ENCODE measurements at places on chromosomes 12 and 14.

DNA sequence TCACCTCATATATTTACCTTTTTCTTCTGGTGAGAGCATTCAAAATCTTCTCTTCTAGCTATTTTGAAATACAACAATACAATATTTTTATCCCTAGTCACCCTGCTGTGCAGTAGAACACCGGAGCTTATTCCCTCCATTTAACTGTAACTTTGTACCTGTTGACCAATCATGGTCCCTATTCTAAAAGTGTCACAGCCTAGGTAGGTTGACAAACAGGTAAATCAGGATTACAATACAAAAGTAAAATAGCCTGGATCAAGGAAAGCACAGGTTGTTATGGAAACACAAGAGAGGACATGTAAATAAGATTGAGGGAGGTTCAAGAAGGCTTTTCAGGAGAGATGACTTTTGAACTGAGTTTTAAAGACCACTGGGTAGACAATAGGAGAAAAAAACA lies 670.9 kb downstream of the DIO2 start:
- no peak overlapping the region for H3K27ac ChIP-seq
- H3K4me1 ChIP-seq, result no peaks in the 10 kb centered on the region
- no peak for DNase-seq
- H3K36me3 ChIP-seq, result no peaks in the 10 kb centered on the region
- H3K4me3 ChIP-seq, result no peak overlapping the region

- H3K4me3 ChIP-seq, result no peak overlapping the region
- H3K27ac ChIP-seq, result no peak overlapping the region
- DNase-seq, result no peak
These were observed 1172.3 kb downstream of the LRFN5 start for GRCh38 chr14:42778984-42779383.

GRCh38 chr12:16670456-16671050 lies 64.6 kb upstream of the LMO3 start:
- H3K4me1 ChIP-seq, result no peaks in the 10 kb centered on the region
- no peaks in the 10 kb centered on the region for H3K36me3 ChIP-seq
- no peak overlapping the region for H3K27ac ChIP-seq
- no peak for DNase-seq
- H3K27me3 ChIP-seq, result no peaks in the 10 kb centered on the region

DNA sequence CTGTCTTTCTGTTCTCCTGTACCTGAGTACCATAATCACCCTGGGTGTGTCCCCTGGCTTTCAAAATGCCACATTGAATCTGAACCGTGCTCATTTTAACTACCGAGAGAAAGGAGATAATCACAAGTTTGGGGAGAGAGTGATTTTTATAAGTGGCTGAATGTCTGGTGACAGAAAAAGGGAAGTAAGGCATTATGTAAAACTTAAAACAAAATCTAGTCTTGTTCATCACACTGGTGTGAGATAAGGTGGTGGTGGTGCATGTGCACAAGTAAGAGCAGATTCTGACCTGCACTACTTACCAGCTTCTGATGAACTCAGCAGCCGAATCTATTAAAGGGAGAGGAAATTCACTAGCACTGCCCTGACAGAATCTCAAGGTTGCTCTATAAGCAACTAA lies 56.3 kb downstream of the SPPL3 start:
- peaks cover 67% of the 10 kb centered on the region for H3K4me1 ChIP-seq
- H3K36me3 ChIP-seq, result no peaks in the 10 kb centered on the region
- no peaks in the 10 kb centered on the region for H3K27me3 ChIP-seq
- no peak for DNase-seq

DNA sequence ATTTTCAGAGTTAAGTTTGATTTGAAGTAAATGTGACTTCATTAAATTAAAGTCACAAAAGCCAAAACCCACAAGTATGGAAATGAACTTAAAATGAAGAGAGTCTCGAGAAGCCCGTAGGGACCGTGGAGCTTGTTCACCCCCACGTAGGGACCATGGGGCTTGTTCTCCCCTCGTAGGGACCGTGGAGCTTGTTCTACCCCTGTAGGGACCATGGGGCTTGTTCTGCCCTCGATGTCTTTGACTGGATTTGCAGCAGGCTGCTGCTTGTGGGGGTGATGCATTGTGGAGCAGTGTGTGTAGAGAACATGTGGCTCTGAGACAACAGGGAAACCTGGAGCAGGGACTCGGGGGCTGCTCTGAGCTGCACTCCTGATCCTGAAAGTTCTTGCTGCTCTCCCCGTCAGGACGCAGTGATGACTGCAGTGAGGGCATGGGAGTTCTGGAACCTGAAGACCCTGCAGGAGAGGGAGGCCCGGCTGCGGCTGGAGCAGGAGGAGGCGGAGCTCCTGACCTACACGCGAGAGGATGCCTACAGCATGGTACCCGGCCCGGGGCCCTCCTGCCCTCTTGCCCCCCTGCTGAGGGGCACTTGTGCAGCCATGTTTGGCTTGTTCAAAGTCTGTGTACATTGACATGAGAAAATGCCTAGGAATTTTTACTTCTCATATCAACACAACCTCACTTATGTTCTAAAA lies 94.2 kb downstream of the EP400 start:
- H3K4me3 ChIP-seq, result no peak overlapping the region
- H3K27ac ChIP-seq, result no peak overlapping the region
- no peaks in the 10 kb centered on the region for H3K4me1 ChIP-seq
- H3K27me3 ChIP-seq, result no peaks in the 10 kb centered on the region
- peak; percentile 41 for DNase-seq

- no peak overlapping the region for H3K4me3 ChIP-seq
- H3K27me3 ChIP-seq, result no peaks in the 10 kb centered on the region
- no peak for DNase-seq
- H3K4me1 ChIP-seq, result no peaks in the 10 kb centered on the region
- peak overlapping the region; percentile 63 for H3K27ac ChIP-seq
- no peaks in the 10 kb centered on the region for H3K36me3 ChIP-seq
These were observed 91.6 kb upstream of the ATF7IP start for GRCh38 chr12:14273913-14274311.

GRCh38 chr14:57209561-57209960 lies 59.1 kb downstream of the EXOC5 start:
- no peak overlapping the region for H3K4me3 ChIP-seq
- no peak overlapping the region for H3K27ac ChIP-seq
- no peaks in the 10 kb centered on the region for H3K4me1 ChIP-seq

DNA sequence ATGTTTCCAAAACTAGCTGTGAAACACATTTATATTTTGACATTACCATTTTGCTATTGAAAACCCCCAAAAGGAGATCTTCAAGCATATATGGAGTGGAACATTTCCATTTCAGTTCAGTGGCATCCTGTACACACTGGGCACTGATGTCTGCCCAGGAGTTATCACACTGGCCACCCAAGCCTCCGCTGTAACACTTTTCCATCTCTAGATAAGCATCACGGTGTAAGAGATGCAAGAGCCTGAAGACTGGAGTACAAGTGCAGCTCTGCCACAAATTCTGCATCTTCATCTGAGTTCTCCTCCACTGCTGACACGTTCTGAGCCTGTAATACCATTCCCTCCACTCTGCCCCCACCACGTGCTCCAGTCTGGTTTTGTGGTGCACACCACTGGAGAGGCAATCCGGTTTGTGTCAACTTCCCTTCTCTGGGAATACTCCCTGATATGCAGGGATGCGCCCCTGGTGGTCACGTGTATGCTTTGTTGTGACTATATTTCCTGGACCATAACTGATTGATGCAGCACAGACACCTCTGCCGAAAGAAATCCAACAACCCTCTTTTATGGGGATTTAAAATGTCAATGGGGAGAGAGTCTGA lies 12.7 kb downstream of the SPTLC2 start:
- no peaks in the 10 kb centered on the region for H3K27me3 ChIP-seq
- no peak overlapping the region for H3K27ac ChIP-seq
- peaks cover 39% of the 10 kb centered on the region for H3K4me1 ChIP-seq

DNA sequence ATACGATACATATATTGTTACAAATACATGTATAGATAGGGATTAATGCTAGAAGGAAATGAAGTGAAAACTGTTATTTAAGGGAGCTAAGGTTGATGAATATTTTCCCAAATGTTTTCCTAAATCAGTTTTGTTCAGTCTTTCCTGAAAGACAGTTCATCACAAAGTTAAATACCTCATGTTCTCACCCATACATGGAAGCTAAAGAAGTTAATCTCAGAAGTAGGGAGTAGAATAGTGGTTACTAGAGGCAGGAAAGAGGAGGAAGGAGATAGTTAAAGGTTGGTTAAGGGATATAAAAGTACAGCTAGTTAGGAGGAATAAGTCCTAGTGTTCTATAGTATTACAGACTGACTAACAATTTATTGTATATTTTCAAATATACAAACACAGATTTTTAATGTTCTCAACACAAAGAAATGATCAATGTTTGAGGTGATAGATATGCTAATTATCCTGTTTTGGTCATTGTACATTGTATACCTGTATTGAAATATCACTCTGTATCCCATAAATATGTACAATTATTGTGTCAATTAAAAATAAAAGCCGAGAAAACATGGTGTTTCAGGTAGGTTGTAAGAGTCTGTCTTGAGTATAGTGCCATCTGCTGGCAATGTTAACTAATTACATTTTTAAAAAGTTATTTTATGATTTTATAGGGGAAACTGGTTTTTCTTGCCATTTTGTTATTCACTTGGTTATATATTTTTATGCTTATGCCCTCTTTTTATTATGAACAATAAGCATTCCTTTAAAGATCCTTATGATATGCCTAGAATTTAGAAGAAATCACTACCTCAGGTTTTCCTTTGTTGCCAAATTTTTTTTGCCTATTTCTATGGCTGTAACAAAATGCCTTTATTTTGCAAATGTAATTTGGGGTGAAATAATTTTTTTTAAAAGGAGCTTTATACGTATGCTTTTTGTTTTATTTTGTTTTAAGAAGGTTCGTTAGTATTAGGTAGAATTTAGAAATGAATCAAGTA lies 26.9 kb downstream of the ZDHHC17 start:
- no peaks in the 10 kb centered on the region for H3K27me3 ChIP-seq
- no peaks in the 10 kb centered on the region for H3K36me3 ChIP-seq
- H3K4me3 ChIP-seq, result no peak overlapping the region
- H3K4me1 ChIP-seq, result peaks cover 14% of the 10 kb centered on the region

Data from suprapubic skin (tissue), 4 donors.